A549 treated with RU486 at 1 μM for 4 hours (cell line): ENCODE measurements at places on chromosomes 2 and 18. TPM values are rescaled to one million over a fixed set of nuclear protein-coding genes. Genes with fewer than 3 reads are reported as not detected.

Gene ABCG8
- not detected in 5 replicates for total RNA-seq

Gene GKN1
- total RNA-seq, result 0.34 to 1.2 TPM (median 0.54 TPM) in 5 replicates

Gene MPV17
- total RNA-seq, result 69.2 to 99.8 TPM (median 85.7 TPM) in 5 replicates

Gene SIX2
- total RNA-seq, result 0.08 to 0.36 TPM (median 0.19 TPM) in 5 replicates

Gene PLGLB1
- 0.37 to 1.5 TPM (median 0.84 TPM) in 5 replicates for total RNA-seq

Gene TWIST2
- total RNA-seq, result 11.0 to 21.1 TPM (median 20.6 TPM) in 5 replicates

Gene LYG2
- total RNA-seq, result 0.17 TPM in 1 of 5 replicates, not detected in the others

Gene DQX1
- 0.06 to 0.23 TPM (median 0.15 TPM) in 3 of 5 replicates, not detected in the others for total RNA-seq

Gene SPR
- 89.5 to 146 TPM (median 142 TPM) in 5 replicates for total RNA-seq

Gene ROCK1
- 9.6 to 21.7 TPM (median 18.6 TPM) in 5 replicates for total RNA-seq

Gene ANO7
- 1.7 to 2.7 TPM (median 1.9 TPM) in 5 replicates for total RNA-seq

Gene TBR1
- total RNA-seq, result 0.09 to 0.14 TPM in 2 of 5 replicates, not detected in the others

Gene UCN
- total RNA-seq, result 0.71 to 2.2 TPM (median 1.8 TPM) in 5 replicates

Gene C2orf66
- total RNA-seq, result 0.07 to 0.19 TPM (median 0.13 TPM) in 3 of 5 replicates, not detected in the others

Gene HEATR5B
- total RNA-seq, result 4.6 to 7.0 TPM (median 6.7 TPM) in 5 replicates

Gene ACSL3
- total RNA-seq, result 83.9 to 141 TPM (median 117 TPM) in 5 replicates

Gene KRTCAP3
- total RNA-seq, result 0.66 to 1.1 TPM (median 0.73 TPM) in 5 replicates

Gene NEB
- total RNA-seq, result 0.17 to 0.47 TPM (median 0.37 TPM) in 5 replicates

Gene TMEM182
- total RNA-seq, result 3.6 to 5.7 TPM (median 3.7 TPM) in 5 replicates

Gene PKP4
- total RNA-seq, result 23.2 to 29.4 TPM (median 26.4 TPM) in 5 replicates

Gene KLHL30
- total RNA-seq, result 0.10 to 0.22 TPM (median 0.14 TPM) in 5 replicates

Gene CNDP1
- not detected in 5 replicates for total RNA-seq

Gene IL36B
- not detected in 5 replicates for total RNA-seq

Gene CFAP221
- 0.19 to 0.72 TPM (median 0.32 TPM) in 4 of 5 replicates, not detected in the other for total RNA-seq

Gene NPPC
- 0.22 to 0.40 TPM (median 0.34 TPM) in 3 of 5 replicates, not detected in the others for total RNA-seq

Gene MEP1B
- total RNA-seq, result 0.06 TPM in 1 of 5 replicates, not detected in the others

Gene OR6B2
- total RNA-seq, result not detected in 5 replicates

Gene UGT1A3
- 0.10 to 0.22 TPM (median 0.13 TPM) in 3 of 5 replicates, not detected in the others for total RNA-seq

Gene PIGN
- total RNA-seq, result 7.8 to 11.1 TPM (median 9.9 TPM) in 5 replicates

Gene SGPP2
- 0.11 to 0.33 TPM (median 0.20 TPM) in 5 replicates for total RNA-seq

Gene CHST9
- total RNA-seq, result 0.06 TPM in 1 of 5 replicates, not detected in the others

Gene UPP2
- total RNA-seq, result not detected in 5 replicates

Gene NPHP1
- total RNA-seq, result 5.0 to 8.8 TPM (median 6.9 TPM) in 5 replicates
